ENCODE measurements at places on chromosomes 11 and 22.

GRCh38 chr11:96459751-96460150 is 69.9 kb downstream of the JRKL start:
- DNase-seq, result no peak

- no peak for DNase-seq
Measured at GRCh38 chr11:57294225-57295131, 30.3 kb downstream of the TNKS1BP1 start.

GRCh38 chr11:6022956-6023355 is 7.6 kb downstream of the OR56A1 start:
- DNase-seq, result no peak

- no peak for DNase-seq
Measured at GRCh38 chr11:66906061-66906733, 49.3 kb downstream of the LRFN4 start.

DNA sequence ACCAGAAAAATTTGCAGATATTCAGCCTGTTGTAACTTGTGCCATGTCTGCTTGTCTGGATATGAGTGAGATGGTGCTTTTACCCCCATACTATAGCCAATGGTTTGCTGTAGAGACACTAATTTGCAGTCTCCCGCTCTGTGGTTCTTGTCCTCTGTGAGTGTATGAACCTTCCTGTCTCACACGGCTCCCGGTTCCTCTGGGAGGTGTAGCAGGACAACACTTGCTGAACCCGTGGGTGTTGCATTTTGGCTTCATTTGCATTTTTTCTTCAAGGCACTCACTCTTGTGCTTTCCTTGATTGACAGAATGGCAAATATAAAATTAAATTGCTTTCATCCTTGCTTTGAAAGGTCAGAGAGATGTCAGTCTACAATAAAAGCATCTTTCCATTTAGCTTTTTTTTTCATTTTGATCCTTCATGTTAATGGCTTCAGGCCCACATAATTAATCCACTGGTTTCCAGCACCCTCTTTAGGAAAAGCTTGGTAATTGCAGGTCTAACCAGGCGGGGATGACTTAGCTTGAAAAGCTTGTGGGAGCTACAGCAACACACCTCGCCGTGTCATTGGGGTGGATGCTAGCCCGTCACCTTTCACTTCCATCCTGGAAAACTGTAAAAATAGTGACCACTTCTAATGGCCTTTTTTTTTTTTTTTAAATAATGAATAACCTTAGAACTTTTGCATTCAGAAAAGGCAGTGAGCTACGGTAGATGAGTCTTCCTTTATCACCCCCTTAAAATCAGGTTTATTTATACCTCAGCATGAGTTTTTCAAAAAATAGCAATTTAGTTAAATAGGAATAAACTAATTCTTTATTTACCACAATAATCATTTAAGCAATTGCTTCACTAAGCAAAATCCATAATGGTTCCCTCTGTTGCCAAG is 27.4 kb upstream of the ST14 start:
- DNase-seq, result no peak

DNA sequence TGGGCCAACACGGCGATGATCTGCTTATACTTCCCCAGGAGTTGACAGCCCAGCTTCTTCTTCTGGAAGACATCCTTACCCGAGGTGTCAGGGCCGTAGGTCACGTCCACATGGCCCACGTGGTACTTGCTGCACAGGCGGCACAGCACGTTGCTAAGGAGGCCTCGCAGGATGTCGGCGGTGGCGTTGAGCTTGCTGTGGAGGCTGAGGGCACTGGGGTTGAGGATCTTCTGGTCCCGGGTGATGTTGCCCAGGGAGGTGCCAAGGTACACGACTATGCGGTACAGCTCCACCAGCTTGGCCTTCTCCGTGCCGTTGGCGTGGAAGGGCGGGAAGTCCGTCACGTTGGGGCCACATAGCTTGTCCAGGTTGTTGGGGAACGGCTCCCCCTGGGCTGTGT is 2.9 kb downstream of the LIF start:
- DNase-seq, result no peak

GRCh38 chr11:25953006-25953405 is 378.9 kb upstream of the ANO3 start:
- DNase-seq, result no peak

GRCh38 chr11:12243911-12244550 is 133.3 kb upstream of the PARVA start:
- no peak for DNase-seq

DNA sequence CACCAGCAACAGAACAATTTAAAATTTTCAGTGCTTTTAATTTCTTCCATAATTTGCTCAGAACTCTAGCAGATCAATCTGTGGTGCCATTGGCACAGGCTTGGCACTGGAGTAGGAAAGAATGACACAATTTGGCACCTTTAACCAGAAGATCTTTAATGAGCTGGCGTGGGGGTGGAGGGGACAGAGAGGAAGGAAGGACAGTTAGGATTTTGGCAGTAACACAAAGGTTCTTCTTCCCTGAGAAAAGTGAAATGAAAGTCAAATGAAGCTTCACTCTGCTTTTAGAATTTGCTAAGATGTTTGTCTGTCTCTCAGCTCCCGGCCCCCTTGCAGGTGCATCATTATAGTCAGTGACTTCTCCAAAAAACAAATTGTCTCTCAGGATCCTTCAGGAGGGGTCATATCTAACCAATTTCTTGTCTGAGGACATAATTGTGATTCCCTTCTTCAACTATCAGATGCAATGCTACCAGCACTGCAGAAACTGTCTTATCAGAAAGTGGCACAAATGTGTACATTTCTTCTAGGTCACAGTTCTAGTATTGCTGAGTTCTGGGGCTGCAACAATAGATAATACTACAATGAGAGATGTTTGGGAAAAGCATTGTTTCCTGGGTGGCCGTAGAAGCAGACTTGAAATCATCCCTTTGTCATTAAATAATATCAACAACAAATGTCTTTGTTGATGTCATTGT is 66.8 kb downstream of the CSTPP1 start:
- no peak for DNase-seq

DNA sequence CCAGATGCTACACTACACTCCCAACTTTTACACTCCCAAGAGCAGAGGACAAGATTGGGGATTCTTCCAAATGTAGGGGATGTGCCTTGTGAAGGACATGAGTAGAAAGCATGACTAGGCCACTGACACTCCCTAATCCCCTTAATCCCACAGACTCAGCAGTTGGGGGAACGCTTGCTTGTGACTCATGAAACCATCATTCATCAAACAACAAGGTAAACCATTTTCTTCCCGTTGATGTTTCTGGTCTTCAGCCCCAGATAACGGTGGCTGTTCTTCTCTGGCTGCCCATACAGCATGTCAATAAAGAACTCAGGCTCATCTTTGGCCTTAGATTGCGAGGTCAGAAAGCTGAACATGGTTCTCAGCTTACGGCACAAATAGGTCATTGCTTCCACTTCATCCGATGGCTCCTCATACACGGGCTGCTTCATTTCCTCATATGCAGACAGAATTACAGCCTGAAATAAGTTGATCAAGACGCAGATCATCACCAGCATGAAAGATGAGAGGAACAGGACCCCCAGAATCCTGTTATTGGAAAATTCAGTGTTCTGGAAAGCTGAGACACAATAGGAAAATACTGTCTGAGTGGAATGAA is 6.4 kb upstream of the CDPF1 start:
- no peak for DNase-seq

- DNase-seq, result no peak
Measured at GRCh38 chr11:13098616-13099289, 89.6 kb downstream of the RASSF10 start.

DNA sequence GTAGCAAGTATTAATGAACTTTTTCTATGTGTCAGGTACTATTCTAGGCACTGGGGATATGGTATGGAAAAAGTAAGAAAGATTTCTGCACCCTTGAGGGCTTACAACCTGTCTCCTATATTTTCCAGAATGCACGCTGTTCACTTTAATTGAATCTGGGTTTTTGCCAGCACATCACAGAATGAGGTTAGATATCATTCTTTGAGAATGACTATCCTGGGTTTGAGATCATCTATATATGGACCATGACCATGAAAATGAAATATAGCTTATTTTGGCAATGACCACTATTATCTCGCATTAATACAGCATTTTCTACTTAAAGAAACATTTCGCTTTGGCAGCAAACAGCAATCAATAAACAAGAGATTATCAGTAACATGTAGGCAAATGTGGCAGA is 46.9 kb downstream of the C11orf71 start:
- DNase-seq, result no peak

GRCh38 chr11:40797981-40798380 is 661.5 kb downstream of the LRRC4C start:
- no peak for DNase-seq

- DNase-seq, result no peak
Measured at GRCh38 chr11:36421546-36422155, 88.4 kb downstream of the TRAF6 start.

DNA sequence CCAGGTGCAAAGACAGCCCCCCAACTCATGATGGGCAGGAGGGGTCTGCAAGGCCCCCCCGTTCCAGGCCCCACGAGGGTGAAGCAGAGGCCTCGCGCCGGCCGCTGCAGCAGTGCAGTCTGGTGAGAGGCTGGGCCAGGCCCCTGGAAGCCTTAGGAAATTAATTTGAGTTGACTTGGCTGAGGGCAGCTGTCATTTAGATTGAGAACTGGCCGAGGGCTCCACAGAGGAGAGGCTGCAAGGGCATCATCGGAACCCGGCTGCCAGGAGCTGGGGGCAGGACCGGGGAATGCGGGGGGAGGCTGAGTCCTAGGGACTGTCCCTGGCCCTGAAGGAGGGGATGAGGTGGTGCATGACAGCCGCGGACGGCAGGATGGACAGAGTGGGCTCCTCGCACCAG is 39.9 kb downstream of the MN1 start:
- DNase-seq, result no peak

DNA sequence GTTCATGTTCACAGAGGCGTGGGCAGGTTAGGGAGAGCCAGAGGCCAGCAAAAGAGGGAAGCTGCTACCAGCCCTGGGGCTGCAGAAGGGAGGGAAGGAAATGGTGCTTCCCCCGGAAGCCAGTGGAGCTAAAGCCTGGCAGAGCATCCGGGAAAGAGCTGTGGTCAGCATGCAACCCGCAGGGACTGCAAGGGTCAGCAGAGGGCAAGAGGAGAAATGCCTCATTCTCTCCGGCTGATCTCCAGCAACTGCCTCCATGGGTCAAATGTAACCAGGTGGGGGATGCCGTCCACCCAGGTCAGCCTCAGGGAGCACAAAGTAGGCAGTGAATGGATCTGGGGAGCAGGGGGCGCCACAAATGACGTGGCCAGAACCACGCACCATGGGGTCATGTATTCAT is 36.9 kb upstream of the PRR5 start:
- DNase-seq, result no peak

- DNase-seq, result no peak
Measured at GRCh38 chr11:113014262-113015097, 53.3 kb downstream of the NCAM1 start.

DNA sequence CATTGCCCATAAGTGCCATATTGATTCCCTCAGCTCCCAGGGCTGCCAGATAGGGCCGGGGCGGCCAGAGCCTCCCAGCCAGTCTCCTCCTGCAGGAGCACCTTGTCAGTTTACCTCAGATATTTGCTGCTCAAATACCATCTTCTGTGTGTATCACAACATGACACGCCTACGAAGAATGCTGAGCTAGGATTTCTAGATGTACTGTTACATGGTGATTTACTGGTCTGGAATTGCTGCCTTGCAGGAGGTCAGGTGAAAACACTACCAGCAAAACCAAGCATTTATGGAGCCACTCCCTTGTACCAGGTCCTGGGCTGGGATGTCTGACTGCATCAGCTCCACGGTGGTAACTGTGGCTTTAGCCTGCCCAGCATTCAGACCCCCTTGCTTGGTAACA is 11.8 kb downstream of the MICAL3 start:
- DNase-seq, result no peak

DNA sequence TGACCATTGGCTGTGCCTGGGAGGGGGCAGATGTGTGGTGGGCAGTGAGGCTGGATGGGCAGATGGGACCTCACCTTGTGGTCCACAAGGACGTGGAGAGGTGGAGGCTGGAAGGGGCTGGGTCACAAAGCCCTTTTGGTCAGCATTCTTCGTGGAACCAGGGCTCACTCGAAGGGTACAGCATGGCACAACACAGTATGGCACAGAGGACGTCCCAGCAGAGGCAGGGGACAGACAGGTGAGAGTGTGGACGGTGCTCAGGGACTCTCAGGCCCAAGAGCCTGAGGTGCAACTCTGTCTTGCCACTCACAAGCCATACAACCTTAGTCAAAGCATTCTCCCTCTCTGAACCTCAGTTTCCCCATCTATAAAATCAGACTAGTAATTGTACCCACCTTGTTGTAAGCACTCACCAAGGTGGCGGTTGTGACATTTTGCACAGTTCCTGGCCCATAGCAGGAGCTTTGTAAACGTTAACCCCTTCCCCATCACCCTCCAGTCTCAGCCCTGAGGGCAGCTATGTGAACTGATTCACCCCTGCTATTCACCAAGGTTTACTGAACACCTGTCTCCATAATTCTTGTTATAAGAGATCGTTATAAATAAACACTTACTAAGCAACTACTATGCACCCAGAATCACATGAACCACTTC is 11.6 kb upstream of the TSKU start:
- no peak for DNase-seq

- DNase-seq, result no peak
Measured at GRCh38 chr22:27630754-27631153, 170.8 kb downstream of the MN1 start.

DNA sequence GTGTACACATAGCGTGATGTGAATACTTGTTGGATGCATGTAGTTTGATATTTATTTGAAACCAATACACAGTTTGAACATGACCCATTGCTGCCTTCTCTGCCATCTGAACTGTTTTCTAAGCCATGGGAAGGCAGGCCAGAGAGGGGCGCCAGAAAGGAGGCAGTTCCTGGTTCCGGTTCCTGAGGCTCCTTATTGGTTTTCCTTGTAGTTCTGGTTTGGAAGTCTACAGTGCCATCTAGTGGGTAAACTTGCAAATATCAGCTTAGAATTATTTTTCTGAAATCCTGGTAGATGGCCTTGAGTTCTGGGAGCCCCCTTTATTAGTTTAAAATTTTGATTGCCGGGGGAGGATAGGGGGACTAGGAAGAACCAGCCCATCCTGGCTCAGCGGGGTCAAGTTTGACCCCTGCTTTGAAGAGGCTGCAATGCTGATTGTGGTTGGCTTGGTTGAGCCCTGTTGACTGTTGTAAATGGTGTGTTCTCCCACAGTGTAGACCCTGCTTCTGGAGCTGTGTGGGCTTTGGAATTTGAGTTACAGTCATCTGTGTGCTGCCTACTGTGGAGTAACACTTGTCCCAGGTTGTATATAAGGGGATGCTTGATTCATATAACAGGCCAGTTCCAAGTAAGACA is 48.4 kb downstream of the GRAMD1B start:
- DNase-seq, result no peak

DNA sequence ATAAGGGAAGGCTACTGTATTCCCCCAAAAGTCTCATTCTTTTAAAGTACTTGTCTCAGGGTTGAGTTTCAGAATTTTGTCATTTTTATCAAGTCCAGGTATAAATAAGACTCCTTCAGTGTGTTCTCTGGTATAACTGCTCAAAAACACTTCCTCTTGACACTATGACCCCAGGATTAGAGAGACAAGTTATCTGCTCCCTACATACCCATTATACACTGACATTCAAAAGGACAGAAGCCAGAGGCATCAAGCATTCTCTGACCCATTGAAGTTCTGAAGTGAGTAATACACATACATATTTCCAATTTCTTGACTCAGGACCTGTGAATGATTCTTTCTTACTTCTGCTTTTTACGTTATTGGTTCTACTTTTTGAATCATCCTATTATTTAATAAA is 447.8 kb upstream of the CNTN5 start:
- no peak for DNase-seq

Measured in stimulated activated CD8-positive, alpha-beta memory T cell treated with anti-CD3 and anti-CD28 coated beads, Interleukin-4, amount 100 ng/mL, for 24 hours (primary cell).